ENCODE measurements at places on chromosomes 1 and 21.

GRCh38 chr1:102631691-102632090, 476.6 kb downstream of the COL11A1 start:
- DNase-seq = no peak

DNA sequence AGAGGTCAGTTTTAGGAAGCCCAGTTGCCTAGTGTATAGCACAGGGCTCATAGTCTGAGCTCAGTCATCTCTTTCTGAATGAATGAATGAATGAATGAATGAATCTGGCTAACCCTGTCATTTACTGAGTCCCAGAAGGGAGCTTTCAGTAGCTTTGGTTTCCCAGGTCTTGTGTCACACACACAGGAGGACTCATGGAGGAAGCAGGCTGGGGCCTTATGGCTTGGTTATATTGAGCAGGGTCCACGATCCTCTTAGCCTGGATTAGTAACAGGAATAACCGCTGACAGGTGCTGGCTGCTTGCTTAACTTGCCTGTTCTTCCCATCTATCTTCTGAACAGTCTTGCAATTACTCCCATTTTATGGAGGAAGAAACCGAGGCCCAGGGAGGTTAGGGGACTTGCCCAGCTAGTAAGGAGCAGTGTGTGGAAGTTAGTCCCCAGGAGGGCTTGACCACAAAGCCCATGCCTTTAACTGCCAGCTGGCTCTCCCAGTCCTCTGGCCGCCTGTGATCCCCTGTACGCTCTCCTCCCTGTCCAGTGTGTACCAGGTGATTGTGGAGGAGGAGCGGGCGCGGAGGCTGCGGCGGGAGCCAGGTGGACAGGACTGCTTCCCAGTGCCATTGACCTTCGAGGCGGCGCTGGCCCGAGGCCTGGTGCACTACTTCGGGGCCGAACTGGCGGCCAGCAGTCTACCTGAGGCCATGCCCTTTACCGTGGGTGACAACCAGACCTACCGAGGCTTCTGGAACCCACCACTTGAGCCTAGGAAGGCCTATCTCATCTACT, 46.0 kb downstream of the PTPRU start:
- DNase-seq = no peak

- DNase-seq = no peak
These were observed 43.5 kb downstream of the DPYD start for GRCh38 chr1:97877307-97877706.

DNA sequence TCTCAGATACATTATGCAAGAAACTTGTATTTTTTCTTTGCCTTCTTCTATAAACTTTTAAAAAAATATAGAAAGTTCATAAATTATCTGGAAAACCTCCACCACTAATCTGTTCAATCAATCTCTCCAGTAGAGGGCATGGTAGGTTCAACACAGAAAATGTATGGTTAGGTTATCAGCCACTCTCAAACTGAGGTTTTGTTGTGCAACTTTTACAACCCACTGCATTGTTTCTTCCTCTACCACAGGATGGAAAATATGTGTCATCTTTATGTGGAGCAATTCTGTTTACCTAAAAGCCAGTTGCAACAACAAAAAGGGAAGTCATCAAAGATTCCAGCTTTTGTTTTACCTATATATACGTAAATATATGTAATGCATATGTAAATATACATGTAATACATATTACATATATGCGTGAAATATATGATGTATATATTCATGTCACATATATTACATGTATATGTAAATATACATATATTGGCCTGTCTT, 3.0 kb upstream of the RGS2 start:
- no peak for DNase-seq

DNA sequence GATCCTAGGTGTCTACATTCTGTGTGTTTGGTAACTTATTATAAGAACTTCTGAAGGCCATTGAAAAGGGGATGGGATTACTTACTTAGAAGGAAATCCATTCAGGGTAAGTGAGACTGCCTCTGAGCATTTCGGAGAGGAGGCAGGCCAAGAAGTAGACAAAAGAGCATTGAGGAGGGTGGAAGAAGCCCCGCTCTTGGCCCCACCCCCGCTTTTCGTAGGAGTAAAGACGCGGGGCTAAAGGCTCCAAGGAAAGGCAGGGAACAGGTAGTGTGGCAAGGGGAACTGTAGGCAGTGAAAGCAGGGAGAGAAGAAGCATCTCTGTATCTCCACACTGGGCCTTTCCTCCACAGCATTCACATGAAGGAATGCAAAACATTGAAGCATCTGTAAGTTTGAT, 51.8 kb upstream of the GRIK1 start:
- no peak for DNase-seq

GRCh38 chr1:50720457-50721053, 239.5 kb downstream of the FAF1 start:
- no peak for DNase-seq

DNA sequence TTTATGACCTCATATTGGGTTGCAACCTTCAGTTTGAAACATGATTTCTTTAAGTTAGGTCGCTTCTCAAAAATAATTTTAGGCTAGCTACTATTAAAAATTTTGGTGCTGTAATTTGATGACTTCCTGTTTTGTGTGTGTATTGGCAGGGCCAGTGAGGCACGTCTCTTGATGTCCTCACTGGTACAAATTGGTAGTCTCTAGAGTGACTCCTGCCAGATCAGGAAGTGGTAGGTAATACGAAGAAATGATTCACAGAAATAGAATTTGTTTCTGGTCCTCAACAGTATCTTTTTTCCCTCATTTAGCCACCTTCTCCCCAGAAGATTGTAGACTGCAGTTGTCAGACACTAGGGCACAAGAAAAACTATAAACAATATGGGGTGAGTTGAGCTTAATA, 120.9 kb upstream of the KIAA1614 start:
- no peak for DNase-seq

DNA sequence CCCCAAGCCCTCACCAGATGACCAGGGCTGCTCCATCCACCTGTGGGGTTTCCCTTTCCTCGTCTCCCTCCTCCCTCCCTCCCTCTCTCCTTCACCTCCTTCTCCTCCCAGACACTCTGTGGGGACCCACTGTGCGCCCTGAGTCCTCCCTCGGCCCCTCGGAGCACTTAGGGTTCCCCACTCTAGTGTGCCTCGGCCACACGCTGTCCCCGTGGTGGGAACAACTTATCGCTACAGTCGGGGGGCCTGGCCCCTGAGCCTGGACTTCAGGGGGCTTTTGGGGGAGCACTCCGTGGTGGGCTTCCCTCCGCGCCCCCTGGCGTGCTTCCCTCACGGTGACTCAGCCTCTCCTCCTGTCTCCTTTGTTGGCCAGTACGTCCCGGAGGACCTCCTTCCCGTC, 27.5 kb downstream of the CSTB start:
- no peak for DNase-seq

- no peak for DNase-seq
These were observed 50.9 kb downstream of the EVA1C start for GRCh38 chr21:32463367-32463766.

DNA sequence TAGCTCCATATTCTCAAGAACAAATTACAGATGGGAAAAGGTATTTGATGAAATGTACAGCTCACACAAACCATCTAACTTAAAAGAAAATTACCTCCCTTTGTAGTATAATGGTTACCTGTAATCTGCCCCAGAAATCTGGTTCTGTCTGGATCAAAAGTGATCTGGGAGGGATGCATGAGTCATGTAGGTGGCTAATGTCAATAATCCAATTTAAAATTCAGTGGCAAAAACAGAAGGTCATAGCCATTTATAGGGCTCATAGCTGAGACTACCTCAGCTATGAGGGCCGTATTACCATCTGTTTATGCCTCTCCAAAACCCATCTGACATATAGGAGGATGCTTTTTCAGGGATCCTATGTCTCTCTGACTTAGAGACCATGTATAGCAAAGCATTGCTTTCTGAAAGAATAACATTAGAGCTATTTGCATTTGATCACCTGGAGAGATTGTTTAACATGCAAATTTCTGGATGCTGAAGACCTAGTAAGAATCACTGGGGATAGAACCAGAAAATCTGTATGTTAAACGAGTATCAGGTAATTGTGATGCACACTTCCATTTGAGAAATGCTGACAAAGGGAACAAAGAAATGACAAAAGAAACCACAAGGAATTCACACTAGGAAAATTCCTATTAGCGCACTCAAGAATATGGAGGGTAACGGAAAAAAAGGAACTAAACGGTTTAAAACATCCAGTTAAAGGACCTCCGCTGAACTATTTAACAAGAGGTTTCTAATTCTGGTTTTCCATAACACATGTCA, 17.6 kb downstream of the PAXBP1 start:
- no peak for DNase-seq

GRCh38 chr1:160428053-160428452, 27.7 kb downstream of the VANGL2 start:
- DNase-seq = no peak

DNA sequence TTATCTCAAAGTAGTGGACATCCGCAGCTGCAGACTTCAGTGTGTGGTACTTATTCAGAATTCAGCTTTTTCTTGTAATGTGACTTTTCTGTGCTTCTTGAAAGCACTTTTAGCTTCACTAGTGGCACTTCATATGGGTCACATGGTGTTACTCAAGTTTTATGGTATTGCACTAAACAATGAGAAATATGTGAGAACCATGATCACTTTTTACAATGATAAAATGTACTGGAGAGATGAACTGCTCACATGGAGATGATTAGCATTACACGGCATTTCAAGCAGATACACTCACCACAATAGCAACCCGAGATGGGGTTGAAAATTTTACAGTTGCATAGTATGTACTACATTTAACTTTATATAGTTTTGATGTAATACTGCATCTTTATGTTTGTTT, 40.1 kb upstream of the GPR52 start:
- no peak for DNase-seq

- DNase-seq = no peak
These were observed 420.9 kb downstream of the DISC1 start for GRCh38 chr1:232047473-232047872.

Data from stimulated activated CD4-positive, alpha-beta T cell treated with anti-CD3 and anti-CD28 coated beads, Interleukin-12 subunit alpha, Interleukin-12 subunit beta, amount 100 ng/mL, for 4 hours (primary cell).